LHCN-M2 (cell line): ENCODE measurements at places on chromosomes 13 and 19. TPM values are rescaled to one million over a fixed set of nuclear protein-coding genes. Genes with fewer than 3 reads are reported as not detected.
A peak's percentile ranks its signal among the peaks of the same experiment; 100 is the strongest.

Gene FFAR3
- not detected in 2 replicates for total RNA-seq

GRCh38 chr19:34904664-34905527 is 21.8 kb upstream of the ZNF30 start:
- no peak for DNase-seq

DNA sequence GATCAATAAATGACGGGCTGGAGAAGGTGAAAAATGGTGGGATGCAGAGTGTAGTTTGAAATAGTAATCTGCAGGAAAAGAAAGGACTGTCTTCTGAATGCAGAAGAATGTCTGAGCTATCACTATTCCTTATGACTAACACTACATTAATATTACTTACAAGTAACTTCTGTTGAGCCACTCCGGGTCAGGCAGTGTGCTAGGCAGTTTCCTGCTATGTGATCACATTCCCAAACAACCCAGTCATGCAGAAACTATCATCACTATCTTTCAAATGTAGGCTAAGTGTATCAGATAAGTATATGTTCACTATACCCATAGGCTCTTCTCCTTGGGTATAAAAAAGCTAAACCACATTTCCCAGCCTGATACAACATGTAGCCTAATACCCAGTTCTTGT is 6.6 kb downstream of the ZNF599 start:
- no peak for DNase-seq

Gene IQCN
- total RNA-seq: 0.06 and 0.13 TPM in 2 replicates

- DNase-seq: no peak
These were observed 5.4 kb upstream of the IGSF23 start for GRCh38 chr19:44607917-44608316.

- no peak for DNase-seq
These were observed 68.6 kb downstream of the FOXO1 start for GRCh38 chr13:40597735-40598365.

DNA sequence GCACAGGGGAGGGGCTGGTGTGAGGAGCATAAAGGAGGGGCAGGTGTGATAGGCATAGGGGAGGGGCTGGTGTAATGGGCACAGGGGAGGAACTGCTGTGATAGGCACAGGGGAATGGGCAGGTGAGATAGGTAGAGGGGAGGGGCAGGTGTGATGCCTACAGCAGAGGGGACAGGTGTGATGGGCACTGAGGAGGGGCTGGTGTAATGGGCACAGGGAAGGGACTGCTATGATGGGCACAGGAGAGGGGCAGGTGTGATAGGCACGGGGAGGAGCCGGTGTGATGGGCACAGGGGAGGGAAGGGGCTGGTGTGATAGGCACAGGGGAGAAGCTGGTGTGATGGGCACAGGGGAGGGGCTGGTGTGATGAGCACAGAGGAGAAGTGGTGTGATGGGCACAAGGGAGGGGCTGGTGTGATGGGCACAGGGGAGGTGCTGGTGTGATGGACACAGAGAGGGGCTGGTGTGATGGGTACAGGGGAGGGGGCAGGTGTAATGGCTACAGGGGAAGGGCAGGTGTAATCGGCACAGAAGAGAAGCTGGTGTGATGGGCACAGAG is 39.5 kb upstream of the POP4 start:
- no peak for DNase-seq

GRCh38 chr13:82088781-82089180 is 1747.9 kb upstream of the SPRY2 start:
- no peak for DNase-seq

DNA sequence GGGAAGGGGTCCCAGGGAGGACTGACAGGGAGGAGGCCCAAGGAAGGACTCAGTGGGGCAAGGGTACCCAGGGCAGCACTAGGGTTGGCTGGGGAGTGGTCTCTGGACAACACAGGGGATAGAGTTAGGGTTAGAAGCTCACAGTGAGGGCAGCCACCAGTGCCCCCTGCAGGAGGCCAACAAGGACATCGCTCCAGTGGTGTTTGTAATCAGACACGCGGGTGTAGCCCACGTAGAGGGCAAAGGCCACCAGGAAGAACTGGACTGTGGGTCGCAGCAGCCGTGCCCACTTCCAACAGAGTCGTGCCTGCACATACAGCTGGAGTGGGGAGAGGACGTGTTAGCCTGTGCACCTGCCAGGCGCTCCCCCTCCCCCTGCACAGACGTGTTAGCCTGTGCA is 9.2 kb downstream of the PLPP2 start:
- no peak for DNase-seq

DNA sequence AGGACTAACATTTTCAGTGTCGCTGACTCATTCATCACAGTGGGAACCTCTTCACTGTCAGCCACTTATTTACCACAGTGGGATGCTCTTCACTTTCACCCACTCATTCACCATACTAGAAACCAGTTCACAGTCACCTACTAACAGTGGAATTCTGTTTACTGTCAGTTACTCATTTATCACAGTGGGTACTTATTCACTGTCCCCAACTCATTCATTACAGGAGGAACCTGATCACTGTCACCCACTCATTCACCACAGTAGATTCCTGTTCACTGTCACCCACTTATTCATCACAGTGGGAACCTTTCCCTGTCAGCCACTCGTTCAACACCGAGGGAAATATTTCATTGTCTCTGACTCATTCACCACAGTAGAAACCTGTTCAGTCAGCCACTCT is 10.1 kb upstream of the ZNF85 start:
- no peak for DNase-seq

Gene URAD
- not detected in 2 replicates for total RNA-seq

Gene CGB3
- not detected in 2 replicates for total RNA-seq

GRCh38 chr19:47768604-47769003 is 9.9 kb upstream of the SELENOW start:
- DNase-seq: no peak

DNA sequence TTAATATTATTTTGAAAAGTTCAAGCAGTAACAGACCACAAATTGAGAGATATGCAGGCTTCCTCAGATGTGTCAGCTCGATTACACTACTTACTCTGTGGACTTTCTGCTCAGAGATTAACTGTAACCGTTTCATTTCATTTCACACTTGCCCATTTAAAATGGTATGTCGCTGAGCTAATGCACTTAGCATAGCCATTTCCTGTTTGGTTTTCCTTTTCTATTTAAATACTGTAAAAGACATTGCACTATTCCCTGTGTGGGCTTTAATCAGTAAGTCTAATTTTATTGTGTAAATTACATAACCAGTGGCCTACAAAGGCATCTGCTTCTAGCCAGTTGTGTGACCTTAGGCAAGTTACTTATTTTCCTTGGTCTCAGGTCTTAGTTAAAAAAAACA is 237.6 kb downstream of the LACC1 start:
- DNase-seq: peak; percentile 30

DNA sequence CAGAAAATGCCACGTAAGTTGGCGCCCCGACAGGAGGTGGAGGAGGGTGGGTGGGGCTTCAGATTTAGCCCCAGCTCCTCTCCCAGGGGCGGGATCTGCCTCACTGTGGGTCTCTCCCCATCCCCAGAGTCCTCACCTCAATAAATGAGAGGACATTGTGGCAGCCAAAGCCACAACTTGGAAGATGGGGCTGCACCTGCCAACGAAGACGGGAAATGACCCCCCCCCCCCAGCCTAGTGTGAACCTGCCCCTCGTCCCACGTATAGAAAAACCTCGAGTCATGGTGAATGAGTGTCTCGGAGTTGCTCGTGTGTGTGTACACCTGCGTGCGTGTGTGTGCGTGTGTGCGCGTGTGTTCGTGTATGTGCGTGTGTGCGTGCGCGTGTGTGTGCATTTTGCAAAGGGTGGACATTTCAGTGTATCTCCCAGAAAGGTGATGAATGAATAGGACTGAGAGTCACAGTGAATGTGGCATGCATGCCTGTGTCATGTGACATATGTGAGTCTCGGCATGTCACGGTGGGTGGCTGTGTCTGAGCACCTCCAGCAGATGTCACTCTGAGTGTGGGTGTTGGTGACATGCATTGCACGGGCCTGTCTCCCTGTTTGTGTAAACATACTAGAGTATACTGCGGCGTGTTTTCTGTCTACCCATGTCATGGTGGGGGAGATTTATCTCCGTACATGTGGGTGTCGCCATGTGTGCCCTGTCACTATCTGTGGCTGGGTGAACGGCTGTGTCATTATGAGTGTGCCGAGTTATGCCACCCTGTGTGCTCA is 1.5 kb upstream of the TRAPPC5 start:
- no peak for DNase-seq

DNA sequence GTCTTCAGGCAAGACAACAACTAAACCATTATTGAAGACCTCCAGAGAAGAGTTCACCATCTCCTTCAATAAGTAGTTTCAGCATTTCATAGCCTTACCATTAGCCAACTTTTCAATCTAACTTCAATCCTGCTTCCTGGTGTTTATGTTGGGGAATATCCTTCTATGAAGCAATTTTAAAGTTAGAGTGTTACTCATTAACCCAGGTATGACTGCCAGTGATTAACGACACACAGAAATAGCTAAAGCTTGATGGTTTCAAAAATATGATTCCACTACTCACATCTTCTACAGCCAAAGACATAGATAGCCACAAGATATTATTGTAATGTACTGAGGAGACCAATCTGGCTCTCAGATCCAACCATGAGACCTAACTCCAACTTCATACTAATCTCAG is 403.2 kb downstream of the EFNB2 start:
- DNase-seq: no peak

- no peak for DNase-seq
These were observed 1.0 kb upstream of the KRI1 start for GRCh38 chr19:10566658-10567410.

- DNase-seq: no peak
These were observed 1.4 kb downstream of the CERS4 start for GRCh38 chr19:8210421-8211101.

GRCh38 chr19:58261968-58262921 is 16.5 kb upstream of the ZNF8 start:
- peak; percentile 19 for DNase-seq

DNA sequence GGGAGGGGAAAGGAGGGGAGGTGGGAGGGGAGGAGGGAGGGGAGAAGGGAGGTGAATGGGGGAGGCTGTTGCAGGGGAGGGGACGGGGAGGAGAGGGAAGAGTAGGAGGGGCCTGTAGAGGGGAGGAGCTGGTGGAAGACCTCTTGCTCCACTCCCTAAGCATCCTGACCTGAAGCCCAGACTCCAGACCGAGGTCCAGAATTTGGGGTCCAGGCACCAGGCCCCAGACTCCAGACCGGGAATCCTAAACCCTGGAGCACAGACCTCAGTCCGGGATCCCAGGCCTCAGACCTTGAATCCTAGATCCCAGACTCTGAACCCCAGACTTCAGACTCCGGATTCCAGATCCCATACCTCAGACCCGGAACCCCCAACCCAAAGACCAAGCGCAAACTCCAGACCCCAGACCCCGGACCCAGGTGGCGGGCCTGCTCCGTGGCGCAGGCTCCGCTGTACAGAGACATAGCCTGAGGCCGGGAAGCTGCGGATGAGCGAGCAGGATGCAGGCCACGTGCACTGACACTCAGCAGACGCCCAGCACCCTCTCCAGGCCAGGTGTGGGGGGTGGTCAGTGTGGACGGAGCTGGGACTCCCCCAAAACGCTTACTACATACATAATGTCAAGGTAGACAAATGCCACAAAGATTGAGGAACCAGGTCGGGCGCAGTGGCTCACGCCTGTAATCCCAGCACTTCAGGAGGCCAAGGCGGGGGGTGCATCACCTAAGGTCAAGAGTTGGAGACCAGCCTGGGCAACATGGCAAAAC is 710 bp upstream of the BTBD2 start:
- peak; percentile 74 for DNase-seq

DNA sequence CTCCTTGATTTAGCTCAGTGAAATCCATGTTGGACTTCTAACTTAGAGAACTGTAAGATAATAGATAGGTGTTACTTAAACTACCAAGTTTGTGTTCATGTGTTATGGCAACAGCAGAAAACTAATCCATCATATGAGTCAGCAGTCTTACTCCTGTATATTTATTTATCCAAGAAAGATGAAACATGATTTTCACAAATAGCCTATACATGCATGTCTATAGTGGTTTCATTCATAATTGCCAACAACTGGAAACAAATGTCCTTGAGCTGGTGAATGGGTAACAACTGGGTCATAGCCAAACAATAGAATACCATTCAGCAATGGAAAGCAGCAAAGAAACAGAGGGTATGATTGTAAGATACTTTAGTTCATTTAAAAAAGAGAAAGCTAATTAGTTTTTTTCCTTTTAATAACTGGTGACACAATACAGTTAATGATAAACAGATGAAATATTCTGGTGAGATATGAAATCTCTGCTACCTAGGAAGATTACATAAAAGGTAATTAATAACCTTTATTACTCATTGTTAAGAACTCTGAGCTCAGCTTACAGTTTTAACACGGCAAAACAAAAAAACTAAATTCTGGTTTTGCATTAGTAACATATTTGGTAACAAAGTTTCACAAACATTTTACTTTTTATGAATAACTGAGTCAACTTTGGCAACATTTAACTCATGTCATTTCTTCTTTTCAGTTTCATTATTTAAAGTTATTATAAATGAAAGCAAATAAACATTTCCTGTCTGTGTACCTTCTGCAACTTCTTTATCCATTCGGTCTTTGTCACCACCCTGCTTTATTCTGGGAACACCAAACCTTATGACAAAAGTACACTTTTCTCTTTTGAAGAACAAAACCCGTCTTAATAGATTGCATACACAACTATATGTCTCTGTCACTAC is 181.3 kb downstream of the LIG4 start:
- DNase-seq: no peak

DNA sequence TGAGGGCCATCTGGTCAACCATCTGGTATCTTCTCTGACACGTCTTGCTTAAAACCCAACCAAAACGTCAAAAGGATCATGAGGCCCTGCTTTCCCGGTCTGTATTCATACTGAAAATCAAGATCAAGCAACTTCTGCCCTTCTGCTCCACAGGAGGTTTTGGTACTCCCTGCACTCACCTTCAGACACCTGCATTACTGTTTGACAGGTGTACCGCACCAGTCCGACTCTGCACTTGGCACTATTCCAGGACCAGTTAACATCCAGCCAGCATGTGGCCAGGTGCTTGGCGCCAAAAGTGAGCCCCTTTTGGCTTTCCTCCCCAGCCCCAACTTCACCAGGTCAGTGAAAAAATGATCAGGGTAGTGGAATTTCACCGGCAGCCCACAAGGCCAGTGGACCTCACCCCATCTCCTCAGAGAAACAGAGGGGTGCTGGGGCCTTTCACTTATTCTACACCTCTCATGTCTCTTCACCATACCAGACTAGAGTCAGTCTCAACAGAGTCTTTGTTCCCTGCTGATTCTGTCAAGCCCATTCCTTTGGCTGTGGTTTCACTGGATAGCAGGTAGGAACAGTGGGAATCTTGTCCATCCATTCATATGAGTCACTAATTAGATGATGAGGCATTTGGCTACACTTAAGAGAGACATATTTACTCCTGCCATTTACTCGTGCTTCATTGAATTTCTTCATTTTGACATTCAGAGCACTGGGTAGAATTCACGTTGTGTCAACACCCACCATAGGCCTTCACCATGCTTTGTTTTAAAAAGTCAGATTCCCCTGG is 85.3 kb downstream of the ZNF726 start:
- DNase-seq: no peak

- DNase-seq: no peak
These were observed 234.9 kb downstream of the TEX29 start for GRCh38 chr13:111555268-111555808.

Gene KIR3DL1
- not detected in 2 replicates for total RNA-seq

GRCh38 chr13:66887088-66887487 is 343.0 kb downstream of the PCDH9 start:
- DNase-seq: no peak
